ENCODE measurements at places on chromosomes 12 and 14.

DNA sequence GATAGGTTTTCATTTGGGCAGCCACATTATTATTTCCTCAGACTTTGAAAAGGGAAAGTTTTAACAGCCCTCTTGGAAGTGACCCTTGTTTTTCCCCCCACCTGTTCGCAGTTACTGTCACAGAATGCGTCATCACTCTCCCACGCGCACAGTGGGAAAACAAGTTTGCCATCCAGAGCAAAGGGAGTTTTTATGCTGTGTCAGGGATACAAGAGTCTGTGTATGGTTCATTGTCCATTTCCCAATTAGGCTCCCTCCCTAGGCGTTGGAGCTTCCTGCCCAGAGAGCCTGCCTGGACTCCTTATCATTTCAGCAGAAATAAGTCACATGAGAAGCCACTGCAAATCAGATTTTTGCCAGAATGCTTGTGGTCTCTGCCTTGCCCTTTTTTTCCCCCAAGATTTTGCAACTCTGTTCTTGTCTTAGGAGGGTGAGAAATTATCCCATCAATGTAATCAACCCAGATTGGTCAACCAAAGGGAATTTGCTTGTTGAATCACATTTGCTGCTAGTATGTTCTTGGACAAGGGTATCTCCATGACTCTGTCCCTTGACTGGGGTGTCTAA is 104.1 kb downstream of the IGF1 start:
- no peak for DNase-seq

DNA sequence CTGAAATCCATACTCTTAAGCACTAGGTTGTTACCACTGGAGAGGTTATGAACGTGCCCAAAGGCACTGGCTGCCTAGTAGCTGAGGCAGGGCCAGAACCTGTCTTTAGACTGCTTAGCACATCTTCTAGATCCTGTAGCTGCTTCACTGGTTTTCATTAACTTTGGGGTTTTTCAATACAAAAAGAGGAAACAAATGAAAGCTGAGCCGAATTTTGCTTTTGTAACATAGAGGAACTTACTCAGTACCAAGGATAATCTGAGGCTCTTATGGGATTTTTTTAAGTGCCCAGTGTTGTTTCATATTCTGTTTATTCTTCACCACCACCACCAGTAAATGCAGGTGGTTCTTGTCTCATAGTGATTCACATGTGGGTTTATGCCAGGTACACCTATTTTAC is 396.1 kb downstream of the RAD51B start:
- no peak for DNase-seq

DNA sequence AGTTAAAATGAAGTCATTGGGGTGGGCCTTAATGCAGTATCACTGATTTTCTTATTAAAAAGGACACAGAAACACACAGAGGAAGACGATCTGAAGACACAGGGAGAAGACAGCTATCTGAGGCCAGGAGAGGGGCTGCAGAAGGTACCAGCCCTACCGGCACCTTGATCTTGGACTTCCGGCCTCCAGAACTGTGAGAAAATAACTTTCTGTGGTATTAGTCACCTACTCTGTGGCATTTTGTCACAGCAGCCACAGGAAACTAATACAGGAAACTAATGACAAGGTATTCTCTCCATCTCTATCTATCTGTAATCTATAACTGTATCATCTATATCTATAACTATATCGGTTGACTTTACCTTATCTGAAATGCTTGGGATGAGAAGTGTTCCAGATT is 1149.5 kb downstream of the BCL11B start:
- no peak for DNase-seq

- DNase-seq, result peak; percentile 56
These were observed 363.9 kb downstream of the BCL11B start for GRCh38 chr14:98908050-98908449.

- DNase-seq, result no peak
These were observed 165.2 kb downstream of the TSPAN9 start for GRCh38 chr12:3242199-3242863.

GRCh38 chr12:126160912-126161311 is 1095.7 kb downstream of the AACS start:
- DNase-seq, result no peak

GRCh38 chr14:72084935-72085334 is 152.7 kb downstream of the RGS6 start:
- no peak for DNase-seq

DNA sequence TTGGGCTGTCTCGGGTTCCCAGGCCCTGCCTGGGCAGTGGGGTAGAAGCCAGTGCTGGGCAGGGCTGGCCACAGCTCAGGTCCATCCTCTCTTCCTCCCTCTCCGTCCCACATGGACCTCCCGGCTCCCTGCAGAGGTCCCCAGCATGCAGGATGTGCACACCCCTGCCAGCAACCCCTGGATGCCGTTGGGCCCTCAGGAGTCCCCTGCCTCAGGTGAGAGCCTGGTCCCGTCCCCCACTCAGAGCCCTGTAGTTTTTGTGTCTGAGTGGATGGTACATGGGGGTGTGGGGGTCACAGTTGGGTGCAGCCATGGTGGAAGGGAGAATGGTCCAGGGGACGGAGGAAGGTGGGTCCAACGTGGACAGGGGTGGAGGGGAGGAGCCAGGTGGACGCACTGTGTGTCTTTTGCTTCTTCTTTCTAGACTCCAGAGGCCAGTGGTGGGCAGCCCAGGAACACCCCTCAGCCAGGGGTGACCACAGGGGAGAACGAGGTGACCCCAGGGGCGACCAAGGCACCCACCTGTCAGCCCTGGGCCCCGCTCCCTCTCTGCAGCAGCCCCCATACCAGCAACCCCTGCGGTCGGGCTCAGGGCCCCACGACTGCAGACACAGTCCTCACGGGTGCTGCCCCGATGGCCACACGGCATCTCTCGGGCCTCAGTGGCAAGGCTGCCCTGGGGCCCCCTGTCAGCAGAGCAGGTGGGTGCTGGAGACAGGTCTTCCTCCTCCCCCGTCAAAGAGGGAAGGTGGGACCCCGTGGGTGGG is 21.7 kb downstream of the PAPLN start:
- no peak for DNase-seq

GRCh38 chr12:78703820-78704525 is 160.6 kb upstream of the SYT1 start:
- no peak for DNase-seq

GRCh38 chr12:93443576-93443975 is 1.8 kb upstream of the UBE2N start:
- DNase-seq, result no peak
